Spinal cord (tissue), 10 donors: ENCODE measurements at places on chromosomes 5 and 9. TPM values are rescaled to one million over a fixed set of nuclear protein-coding genes. Genes with fewer than 3 reads are reported as not detected.

CD180 gene
- 1.7 TPM for total RNA-seq

STK10 gene
- total RNA-seq = 14.7 TPM

CAMK4 gene
- total RNA-seq = 15.8 TPM

FBP1 gene
- 1.0 TPM for total RNA-seq

ADAMTS16 gene
- 12.3 TPM for total RNA-seq

ROPN1L gene
- total RNA-seq = 4.6 TPM

NR5A1 gene
- 0.11 TPM for total RNA-seq

UGT3A1 gene
- under 0.01 TPM for total RNA-seq

LRRC19 gene
- not detected for total RNA-seq

SNX30 gene
- 21.5 TPM for total RNA-seq

SHISAL2B gene
- 0.72 TPM for total RNA-seq

ARHGEF39 gene
- 0.79 TPM for total RNA-seq

WDR38 gene
- 7.9 TPM for total RNA-seq

RETREG1 gene
- total RNA-seq = 120 TPM

PLAC8L1 gene
- total RNA-seq = 0.39 TPM

F2RL2 gene
- total RNA-seq = 0.66 TPM

DIPK1B gene
- total RNA-seq = 24.9 TPM

PCDH12 gene
- total RNA-seq = 5.4 TPM

TMEM141 gene
- 76.9 TPM for total RNA-seq

CNTFR gene
- 9.6 TPM for total RNA-seq

ESM1 gene
- total RNA-seq = 1.6 TPM

HRH2 gene
- total RNA-seq = 3.3 TPM

NEUROG1 gene
- 0.39 TPM for total RNA-seq

CCDC152 gene
- total RNA-seq = 13.8 TPM

FAM200C gene
- 22.8 TPM for total RNA-seq

RGS7BP gene
- total RNA-seq = 5.4 TPM

PCDHGB7 gene
- total RNA-seq = 14.3 TPM

UBE2QL1 gene
- 9.3 TPM for total RNA-seq

SUSD3 gene
- 6.3 TPM for total RNA-seq

FOXD4L5 gene
- 0.22 TPM for total RNA-seq

CTXN3 gene
- 21.4 TPM for total RNA-seq

SV2C gene
- 16.2 TPM for total RNA-seq

SEMA4D gene
- 68.7 TPM for total RNA-seq

PFN3 gene
- total RNA-seq = not detected

DAP gene
- 27.2 TPM for total RNA-seq

SPATA31E1 gene
- total RNA-seq = 0.06 TPM

BRINP1 gene
- total RNA-seq = 83.5 TPM

ZNF367 gene
- total RNA-seq = 6.7 TPM

GSN gene
- total RNA-seq = 342 TPM

TRMO gene
- 21.0 TPM for total RNA-seq

GPX8 gene
- total RNA-seq = 69.8 TPM

KLF9 gene
- total RNA-seq = 25.3 TPM

LHX2 gene
- 2.0 TPM for total RNA-seq

GFI1B gene
- total RNA-seq = 0.50 TPM
